ENCODE measurements at places on chromosomes 4 and X. TPM values are rescaled to one million over a fixed set of nuclear protein-coding genes. Genes with fewer than 3 reads are reported as not detected.

- DNase-seq = no peak
Measured at GRCh38 chrX:107775000-107775733, 420 bp downstream of the TSC22D3 start.

DNA sequence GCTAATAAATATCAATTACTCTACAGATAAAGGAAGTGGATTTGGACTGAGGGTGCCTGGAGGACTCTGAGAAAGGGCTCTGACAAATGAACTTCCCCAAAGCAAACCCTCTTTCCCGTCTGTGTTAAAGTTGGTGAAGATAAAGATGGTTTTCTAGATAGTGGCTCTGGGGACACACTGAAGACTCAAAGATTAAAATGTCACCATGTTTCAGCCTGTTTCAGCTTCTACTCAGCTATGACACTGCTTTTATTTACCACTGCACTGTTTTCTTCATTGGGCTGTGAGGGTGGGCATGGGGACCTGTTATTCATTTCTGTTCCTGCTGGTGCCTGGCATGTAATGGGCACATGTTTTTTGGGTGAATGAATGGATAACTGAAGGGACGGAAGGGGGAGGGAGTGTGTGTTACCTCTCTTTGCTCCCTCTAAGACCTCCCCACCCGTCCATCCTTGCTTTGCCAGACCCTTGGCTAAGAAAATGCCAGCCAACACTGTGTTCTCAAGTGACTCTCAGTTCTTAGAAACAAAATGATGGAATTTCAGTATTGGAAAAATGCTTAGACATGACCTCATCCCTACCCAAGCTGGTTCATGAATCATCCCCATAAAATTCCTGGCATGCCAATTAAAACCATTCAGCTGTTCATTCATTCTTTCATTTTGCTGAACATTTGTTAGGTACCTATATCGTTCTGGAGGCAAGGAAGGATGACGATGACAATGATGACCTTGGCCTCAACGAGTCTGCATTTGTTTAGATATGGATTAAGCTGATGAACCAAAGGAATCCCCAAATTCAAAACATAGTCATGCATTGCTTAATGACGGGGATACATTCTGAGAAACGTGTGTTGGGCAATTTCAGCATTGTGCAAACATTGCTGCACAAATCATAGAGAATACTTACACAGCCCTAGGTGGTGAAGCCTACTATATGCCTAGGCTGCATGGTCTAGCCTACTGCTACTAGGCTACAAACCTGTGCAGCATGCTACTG is 13.4 kb upstream of the STK32B start:
- DNase-seq = peak; percentile 95

DNA sequence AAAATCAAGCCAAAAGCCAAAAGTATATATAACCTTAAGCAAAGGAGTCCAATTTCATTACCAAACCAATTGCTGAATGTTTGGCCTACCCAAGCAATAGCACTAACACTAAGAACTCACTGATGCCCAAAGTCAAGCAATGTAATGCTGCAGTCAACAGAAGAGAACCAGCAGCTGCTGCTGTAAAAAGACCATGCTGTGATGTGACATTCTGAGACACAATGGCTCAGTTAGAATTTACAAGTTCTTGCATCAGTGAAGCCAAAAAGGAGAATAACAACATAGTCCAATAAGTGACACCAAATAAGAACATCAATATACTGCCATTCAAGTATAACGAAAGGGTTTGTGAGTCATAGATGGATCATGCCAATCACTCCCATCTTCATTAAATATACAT is 514.0 kb upstream of the DIAPH2 start:
- no peak for DNase-seq

GRCh38 chr4:152585023-152585441 is 49.1 kb upstream of the FBXW7 start:
- no peak for DNase-seq

DNA sequence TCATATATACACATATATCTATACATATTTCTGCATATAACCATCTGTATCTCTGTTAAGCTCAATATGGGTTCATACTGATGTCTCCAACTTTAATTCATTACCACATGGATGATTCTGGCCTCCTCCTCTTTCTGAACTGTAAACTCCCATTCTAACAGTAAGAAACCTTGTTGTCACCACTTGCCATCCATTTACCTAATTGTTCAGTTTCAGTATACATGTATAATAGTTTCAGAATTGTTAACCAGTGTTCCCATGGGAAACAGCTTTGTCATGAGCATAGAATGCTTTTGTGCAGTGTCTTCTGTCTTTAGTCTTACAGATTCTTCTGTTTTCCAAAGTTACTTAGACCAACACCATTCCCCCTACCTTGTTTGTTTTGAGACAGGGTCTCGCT is 35.9 kb downstream of the SLC9A6 start:
- DNase-seq = no peak

DNA sequence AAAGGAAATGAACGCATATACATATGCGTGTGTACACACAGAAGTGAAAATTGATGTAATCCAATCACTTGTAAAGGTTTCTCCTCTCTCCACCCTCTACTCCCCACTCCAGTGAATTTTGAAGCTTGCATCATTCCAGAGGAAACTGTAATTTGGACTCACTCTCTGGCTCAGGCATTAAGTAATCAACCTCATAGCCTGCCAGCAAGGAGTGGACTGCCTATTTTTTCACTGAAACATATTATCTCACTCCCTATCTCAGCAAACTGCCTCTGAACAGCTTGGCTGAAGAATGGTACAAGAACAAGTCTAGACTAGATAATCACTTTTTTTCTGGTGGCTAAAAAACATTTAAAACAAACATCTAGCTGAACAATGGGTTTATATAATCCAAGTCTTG is 124.2 kb downstream of the C4orf51 start:
- DNase-seq = peak; percentile 69

- DNase-seq = no peak
Measured at GRCh38 chrX:39551762-39552161, 546.0 kb downstream of the BCOR start.

- peak; percentile 27 for DNase-seq
Measured at GRCh38 chr4:87188048-87188447, 32.4 kb downstream of the KLHL8 start.

DNA sequence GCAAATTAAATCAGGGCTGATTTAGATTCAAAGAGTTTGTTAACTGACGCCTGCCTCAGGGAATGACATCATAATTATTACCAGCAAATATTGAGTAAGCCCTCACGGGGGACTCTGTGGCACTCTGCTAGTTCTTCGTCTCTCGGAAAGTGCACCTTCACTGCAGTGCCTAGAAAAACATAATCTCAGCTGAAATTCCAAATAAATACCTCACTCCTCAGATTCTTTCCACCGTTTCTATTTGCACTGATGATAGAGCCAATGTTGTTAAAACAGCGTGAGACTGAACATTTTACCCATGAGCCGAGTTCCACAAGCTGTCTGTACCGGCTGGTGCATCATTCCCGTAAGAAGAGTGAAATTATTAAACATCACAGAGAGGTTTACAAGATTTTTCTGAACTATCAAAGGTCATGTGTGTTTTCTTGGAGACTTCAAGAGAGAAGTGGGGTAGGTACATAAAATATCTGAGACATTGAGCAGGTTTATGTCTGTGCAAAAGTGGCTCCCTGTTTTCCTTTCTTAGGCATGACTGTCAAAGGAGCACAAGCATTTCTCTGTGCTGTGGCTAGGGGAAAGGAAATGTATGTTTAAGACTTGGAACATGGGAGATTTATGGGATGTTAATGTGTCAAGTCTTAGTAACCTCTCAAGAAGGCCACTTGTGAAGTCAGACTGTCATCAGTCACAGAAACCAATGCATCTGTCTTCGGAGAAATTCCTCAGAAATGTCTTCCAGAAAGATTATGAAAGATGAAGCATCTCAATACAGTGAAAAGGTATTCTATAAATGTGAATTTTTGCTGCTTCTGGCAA is 119.6 kb downstream of the CBLL2 start:
- DNase-seq = no peak

- no peak for DNase-seq
Measured at GRCh38 chrX:108025954-108026600, 18.8 kb upstream of the VSIG1 start.

DNA sequence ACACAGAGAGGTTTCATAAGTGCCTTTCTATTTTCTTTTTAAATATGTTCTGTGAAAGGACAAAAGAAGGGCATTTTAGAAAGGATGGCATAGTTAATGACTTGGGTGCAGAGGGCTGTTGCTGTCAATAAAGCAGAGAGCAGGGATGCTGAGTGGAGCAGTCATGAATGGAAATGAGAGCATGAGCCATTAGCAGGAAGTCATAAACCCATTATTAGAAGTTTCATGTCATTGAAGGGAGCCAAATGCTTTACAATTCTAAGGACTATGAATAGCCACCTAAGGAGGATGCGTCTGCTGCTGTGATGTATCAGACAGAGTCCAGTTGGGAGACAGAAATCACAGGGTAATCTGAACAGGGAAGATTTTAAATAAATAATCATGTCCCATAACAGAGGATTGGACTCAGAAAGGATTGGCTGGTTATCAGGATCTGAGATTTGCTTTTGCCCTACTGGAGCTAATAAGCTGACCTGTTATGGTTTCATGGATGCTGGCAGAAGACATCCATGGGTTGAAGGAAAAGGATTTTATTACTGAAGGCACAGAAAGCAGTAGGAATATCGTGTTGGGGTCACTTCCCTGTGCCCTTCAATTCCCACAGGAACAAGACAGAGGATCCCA is 47.5 kb upstream of the WDR19 start:
- peak; percentile 52 for DNase-seq

- peak; percentile 63 for DNase-seq
Measured at GRCh38 chr4:150297861-150298474, 219.7 kb downstream of the DCLK2 start.

DNA sequence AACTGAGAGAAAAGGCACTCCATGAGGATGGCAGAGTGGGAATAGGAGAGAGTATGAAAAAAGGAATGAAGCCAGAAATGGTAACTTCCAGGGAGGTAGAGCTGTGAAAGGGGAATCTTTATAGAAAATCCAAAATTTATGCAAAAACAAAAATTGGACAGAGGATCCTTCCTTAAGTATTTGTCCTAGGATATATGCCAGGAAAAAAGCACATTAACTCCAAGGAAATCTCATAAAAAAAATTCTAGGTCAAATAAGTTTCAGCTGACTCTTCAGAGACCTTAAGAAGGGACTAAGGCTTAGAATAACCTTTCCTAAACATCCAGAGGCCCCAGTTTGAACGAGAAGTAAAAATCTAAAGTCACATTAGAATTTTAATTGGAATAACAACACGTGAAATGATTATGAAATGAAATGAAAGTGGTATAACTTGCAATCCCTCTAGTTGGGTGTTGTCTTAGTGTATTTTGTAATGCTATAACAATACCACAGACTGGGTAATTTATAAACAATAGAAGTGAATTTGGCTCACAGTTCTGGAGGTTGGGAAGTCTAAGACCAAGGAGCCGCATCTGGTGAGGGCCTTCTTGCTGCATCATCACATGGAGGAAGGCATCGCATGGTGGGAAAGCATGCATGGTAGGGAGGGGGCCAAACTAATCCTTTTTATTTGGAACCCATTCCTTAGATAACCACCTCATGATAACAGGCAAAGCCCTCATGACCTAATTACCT is 145.4 kb upstream of the RXFP1 start:
- DNase-seq = no peak

- DNase-seq = no peak
Measured at GRCh38 chr4:138298866-138299265, 56.7 kb upstream of the SLC7A11 start.

GRCh38 chr4:35760807-35761206 is 483.5 kb downstream of the ARAP2 start:
- no peak for DNase-seq

DNA sequence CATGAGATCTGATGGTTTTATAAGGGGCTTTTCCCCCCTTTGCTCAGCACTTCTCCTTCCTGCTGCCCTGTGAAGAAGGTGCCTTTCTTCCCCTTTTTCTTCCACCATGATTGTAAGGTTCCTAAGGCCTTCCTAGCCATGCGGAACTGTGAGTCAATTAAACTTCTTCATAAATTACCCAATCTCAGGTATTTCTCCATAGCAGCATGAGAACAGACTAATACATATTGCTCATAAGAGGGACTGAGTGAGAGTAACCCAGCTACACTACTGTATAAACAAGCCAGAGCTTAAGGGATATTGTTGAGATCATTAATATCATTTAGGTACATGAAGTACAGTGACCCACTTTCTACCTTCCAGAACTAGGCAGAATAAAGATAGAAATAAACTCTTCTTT is 102.9 kb downstream of the TEX13A start:
- DNase-seq = no peak

DNA sequence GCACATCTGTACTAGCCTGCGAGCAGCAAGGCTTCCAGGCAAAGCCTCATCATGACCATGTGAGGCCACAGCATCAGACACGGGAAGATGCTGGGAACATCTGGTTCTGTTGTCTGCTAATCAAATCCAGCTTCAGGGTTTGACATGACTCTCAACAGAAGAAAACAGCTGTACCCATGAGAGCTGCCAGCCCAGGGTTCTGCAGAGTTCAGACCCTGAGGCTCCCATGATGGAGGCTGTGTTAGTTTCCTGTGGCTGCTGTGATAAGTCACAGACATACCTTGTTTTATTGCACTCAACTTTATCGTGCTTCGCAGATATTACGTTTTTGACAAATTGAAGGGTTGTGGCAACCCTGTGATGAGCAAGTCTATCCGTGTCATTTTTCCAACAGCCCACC is 37.5 kb downstream of the JAKMIP1 start:
- DNase-seq = no peak

- no peak for DNase-seq
Measured at GRCh38 chr4:41638866-41639265, 100.9 kb downstream of the LIMCH1 start.

- no peak for DNase-seq
Measured at GRCh38 chr4:168854350-168854921, 155.6 kb downstream of the CBR4 start.

Gene MAGEA11
- total RNA-seq = not detected

Gene ALAS2
- not detected for total RNA-seq

Gene TLR6
- 2.9 TPM for total RNA-seq

Gene CDK16
- total RNA-seq = 132 TPM

Gene VSIG4
- total RNA-seq = not detected

Gene NHS
- 0.23 TPM for total RNA-seq

Gene PAK3
- total RNA-seq = not detected

Gene UGT2A3
- total RNA-seq = not detected
